Cardiac fibroblast (primary cell): ENCODE measurements at places on chromosomes 7 and 10.

DNA sequence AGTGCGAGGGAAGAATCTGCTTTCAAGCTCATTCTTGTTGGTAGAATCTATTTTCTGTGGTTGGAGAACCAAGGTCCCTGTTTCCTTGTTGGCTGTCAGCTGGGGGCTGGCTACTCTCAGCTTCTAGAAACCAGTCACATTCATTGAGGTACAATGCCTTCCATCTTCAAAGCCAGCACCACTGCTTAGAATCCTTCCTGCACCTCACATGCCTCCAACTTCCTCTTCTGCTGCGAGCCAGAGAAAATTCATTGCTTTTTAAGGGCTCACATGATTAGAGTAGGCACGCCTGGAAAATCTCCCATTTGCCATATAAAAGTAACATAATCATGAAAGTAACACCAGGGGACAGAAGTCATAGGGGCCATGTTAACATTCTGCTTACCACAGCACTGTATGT lies 28.7 kb downstream of the TES start:
- DNase-seq: no peak

DNA sequence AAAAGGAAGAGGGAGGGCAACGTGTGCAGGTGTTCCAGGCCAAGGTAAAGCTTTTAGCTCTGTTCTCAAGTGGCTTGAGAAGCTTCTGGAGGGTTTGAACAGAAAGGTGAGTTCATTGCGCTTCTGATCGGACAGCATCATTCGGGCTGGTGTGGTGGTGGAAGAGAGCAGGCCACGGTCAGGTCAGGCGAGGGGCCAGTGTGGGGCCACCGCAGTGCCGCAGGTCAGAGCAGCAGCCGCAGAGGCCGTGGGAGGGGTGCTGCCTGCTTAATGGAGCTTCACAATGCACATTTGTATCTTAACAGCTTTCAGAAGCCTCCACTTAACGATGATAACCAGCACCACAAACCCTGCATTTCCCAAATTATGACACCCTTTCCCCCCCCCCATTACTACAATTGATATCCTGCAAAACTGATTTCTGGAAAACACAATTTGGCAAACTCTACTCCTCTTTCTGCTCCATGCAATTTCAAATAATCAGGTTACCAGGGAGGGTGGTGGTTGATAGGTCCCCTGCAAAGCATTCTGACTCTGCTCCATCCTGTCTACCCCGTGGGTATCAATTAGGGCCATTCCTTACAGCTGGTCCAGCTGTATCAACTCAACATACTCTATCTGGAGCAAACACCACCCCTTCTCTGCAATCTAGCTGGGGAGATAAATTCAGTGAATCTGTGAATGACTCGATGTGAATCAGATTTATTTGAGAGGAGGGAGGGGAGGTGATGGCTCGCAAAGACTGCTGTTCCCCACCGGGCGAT lies 162.9 kb downstream of the ACTR3B start:
- DNase-seq: no peak

DNA sequence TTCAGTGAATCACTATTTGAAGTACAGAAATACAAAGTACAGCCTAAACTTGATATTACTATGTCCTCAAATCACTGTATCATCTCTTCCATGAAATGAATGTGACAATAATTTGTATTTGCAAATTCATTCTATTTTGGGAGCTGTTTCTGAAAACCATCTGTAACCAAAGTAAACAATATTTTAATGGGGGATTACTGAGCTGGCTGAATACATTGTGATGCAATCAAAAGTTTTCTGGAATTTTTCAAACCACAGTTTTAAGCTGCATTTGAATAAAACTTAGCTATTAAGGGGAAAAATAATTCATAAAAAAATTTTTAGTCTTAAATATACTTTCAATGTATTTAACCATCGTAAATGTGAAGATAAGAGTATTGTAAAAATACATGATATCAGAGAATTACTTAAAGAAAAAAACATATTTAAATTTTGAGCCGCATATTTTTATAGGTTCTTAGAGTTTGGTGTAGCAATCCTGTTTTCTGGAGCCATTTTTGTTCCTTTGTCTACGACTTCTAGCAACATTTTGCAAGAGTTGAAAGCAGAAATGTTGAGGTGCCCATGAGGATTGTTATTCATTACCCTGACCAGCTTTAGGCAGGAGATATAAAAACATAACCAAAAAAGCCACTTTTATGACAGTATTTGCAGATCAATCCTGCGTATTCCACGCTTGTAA lies 45.9 kb upstream of the AGMO start:
- DNase-seq: no peak

DNA sequence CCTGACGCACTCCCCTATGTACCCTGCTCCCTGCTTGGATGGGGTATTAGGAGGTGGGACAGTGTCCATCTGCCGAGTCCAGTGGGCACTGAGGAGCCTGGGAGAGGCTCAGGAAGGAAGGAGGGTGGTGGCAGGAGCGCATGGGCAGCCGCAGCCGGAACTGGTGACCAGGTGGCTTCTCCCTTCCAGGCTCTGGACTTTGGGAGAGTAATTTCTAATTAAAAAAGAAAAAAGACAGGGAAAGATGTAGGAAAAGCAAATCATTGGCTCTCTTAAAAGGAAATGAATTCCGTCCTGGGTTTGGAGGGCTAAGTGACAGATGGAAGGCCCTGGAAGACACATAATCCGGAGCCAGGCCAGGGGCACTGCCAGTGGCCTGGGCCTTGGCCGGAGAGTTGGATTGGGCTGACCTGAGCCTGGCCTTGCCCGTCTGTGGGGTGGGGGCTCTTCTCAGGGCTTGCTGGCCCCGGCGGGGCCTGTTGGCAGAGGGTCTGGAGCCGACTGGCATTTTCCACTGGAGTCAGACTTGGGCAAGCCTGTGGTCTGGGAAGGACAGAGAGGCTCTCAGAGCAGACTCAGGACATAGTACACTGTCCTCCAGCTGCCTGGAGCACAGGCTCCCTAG lies 63.0 kb downstream of the NEURL1 start:
- no peak for DNase-seq

- peak; percentile 94 for DNase-seq
Measured at GRCh38 chr10:24706479-24707118, 17.1 kb downstream of the ARHGAP21 start.
